Epithelial cell of prostate (primary cell): ENCODE measurements at places on chromosomes 3 and 15.

DNA sequence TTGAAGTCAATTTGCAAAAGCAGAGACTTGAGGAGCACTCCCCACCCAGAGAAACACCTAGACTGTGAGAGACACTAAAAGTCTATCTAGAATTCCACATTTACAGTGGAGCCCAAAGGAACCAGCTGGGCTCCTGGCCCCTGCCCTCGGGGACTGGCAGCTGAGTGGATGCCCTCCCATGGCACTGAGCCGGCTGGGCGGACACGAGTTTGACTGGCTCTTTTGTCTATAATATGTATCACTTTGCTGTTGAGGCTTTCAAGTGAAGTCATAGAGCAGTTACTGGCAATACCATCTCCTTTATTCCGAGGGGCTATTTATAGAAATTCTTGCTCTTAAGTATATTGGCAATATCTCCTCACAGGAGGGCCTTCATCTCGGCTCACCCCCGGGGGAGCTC, 65.8 kb upstream of the TNFAIP8L3 start:
- no peak for DNase-seq

- no peak for DNase-seq
These were observed 134.7 kb downstream of the LRTM1 start for GRCh38 chr3:54793171-54793570.

- DNase-seq = no peak
These were observed 441.1 kb upstream of the MDFIC2 start for GRCh38 chr3:70753572-70753971.

- no peak for DNase-seq
These were observed 103.7 kb downstream of the IQSEC1 start for GRCh38 chr3:12969486-12969885.

DNA sequence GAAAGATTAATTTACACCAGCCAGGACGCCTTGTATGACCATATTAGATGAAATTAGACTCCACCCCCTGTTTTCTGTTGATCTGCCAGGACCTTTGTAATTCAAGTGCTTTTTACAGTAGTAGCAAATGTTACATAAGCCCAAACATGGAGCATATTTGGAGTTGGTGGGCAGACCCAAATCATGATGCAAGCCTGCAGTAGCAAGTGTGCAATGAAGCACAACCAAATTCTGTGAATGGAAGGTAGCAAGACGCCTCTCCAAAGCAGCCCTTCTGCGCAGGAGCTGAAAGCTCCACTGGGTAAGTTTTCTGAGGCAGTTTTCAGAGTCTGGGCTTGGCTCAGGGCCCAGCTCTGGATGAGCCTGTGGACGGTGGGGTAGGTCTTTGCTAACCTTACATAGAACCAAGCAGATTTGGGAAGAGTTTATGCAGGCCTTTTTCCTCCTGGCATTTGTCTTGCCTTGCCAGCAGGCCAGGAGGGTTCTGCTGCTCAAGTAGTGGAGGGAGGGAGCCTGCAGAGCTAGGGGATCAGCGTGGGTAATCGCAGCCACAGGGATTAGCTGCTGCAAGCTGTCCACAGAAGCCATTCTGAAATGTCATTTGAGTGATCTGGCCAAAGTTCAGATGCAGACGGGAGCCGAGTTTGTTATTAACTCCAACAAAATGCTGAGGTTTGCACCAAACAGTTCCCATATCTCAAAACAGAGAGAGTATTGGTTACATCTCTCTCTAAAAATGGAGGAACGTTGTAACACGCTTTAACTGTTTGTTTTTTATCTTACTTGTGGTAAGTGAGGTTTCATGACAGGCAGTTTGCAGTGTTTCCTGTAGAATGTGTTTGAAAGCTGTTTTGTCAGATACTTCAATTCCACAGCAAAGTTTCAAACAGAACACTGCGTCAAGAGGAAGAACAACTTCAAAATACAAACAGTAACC, 55.4 kb downstream of the PSMD6 start:
- DNase-seq = no peak

GRCh38 chr3:65402597-65402996, 636.1 kb downstream of the MAGI1 start:
- DNase-seq = peak; percentile 93

- DNase-seq = no peak
These were observed 23.0 kb downstream of the MAGEF1 start for GRCh38 chr3:184688882-184689271.

DNA sequence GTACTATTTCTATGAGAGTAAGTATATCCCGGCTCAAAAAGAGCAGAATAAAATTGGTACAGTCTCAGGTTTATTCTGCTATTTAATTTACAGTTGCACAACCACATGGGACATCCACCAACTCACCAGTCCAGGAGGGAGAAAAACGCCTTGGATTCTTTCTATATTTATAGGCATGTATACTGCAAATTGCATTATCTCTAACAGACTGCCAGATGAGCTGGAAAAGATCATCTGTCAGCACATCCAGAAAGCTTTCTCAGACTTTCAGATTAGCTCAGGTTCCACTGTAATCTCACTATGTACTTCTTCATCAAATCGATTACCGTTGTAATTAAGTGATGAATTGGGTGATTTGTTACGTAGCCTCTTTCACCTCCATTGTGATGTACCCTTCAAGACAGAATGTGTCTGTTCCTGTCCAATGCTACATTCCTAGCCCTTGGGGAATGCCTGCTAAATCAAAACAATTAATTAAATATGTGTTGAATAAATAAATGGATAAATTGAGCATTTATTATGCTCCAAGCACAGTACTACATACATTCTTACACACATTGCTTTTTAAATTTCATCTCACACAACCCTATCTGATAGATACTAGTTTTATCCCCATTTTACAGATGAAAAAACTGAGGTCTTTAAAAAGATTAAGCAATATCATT, 38.1 kb upstream of the TMC3 start:
- no peak for DNase-seq

DNA sequence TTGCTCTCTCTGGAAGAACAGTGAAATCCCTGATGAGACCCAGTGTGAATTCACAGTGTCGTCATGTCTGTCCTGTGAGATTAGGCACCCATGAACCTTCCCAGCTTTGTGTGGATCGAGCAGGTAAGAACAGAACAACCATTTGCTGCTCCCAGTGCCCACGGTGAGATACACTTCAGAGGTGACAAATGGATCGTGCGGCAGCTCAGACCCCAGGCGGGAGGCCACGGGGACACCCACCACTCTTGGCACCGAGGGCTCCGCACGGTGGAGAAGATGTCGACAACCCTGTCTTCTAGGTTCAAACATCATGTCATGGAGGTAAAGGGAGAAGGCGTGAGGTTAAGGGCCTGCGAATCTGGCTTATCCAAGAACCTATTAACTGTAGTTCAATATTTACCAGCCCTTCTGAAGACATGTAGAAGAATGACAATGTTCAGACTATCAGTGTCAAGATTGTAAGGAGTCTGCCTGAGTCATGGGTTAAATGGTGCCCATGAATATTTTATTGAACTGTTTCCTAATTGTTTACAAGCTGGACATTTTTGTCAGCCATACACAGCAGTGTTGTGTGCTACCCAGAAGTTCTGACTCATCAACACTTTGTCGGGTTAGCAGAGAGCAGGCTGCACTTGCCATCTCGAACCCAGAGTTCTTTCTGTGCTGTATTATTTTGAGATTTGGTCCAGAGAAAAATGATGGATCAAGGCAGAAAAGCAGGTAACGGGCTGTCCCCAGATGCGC, 15.5 kb upstream of the PCSK6 start:
- no peak for DNase-seq

GRCh38 chr3:196378146-196378841, 40.1 kb upstream of the TM4SF19 start:
- no peak for DNase-seq

- DNase-seq = no peak
These were observed 30.9 kb upstream of the ATP1B3 start for GRCh38 chr3:141845407-141846049.
